ENCODE measurements at places on chromosomes 2 and 18.

- DNase-seq = no peak
Measured at GRCh38 chr18:35949090-35949489, 23.4 kb upstream of the RMP24 start.

DNA sequence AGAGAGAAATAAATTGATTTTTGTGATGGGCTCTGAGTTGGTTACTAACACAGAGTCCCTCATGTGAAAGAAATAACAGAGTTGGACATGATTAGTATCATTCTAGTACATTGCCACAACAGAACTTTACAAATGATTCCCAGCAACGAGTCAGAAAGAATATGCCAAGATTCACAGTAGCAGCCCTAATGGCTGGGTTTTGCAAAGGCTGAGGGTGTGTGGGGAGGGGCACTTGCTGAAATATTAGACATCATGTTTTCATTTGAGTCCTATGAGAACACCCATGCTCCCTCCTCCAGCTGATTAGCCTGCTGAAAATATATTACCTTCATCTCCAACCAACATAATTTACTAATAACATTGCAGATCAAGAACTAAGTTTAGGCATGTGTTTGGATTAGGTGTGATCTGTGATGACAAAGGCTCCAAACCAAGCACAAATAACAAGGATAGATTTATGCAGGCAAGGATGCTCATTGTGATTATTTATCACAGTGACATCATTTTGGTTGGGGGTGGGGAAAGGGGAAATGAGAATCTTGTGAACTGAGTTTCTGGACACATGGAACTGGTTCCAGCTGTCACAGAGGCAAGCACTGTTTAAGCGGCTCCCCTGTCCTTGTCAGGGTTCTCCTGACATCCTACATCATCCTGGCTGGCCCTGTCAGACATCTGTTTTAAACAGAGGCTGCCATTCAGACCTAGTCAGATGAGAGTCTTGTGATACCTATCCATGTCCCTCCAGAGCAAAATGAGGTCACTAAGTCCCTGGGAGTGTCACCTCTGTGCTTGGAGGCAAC lies 205.8 kb upstream of the NCKAP5 start:
- no peak for DNase-seq

DNA sequence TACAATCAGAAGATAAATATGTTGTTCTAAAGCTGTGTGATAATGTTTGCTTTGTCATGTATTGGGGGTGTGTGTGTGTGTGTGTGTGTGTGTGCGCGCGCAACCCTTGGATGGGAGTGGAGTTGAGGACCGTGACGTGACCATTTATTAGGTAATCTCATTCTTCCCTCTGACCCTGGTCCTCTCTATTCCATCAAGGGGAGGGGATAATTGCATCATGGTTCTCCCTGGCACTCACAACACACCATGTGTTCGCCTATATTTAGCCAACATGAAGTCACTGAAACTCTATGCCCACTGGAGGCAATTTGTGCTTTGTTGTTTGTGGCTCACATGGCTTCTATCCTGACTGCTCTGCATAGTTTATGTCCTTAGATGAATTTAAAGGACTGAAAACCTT lies 79.8 kb upstream of the LRPPRC start:
- DNase-seq = no peak

GRCh38 chr2:10327896-10328669 lies 25.4 kb downstream of the HPCAL1 start:
- peak; percentile 19 for DNase-seq

GRCh38 chr2:133952896-133953295 lies 301.0 kb upstream of the MGAT5 start:
- no peak for DNase-seq

DNA sequence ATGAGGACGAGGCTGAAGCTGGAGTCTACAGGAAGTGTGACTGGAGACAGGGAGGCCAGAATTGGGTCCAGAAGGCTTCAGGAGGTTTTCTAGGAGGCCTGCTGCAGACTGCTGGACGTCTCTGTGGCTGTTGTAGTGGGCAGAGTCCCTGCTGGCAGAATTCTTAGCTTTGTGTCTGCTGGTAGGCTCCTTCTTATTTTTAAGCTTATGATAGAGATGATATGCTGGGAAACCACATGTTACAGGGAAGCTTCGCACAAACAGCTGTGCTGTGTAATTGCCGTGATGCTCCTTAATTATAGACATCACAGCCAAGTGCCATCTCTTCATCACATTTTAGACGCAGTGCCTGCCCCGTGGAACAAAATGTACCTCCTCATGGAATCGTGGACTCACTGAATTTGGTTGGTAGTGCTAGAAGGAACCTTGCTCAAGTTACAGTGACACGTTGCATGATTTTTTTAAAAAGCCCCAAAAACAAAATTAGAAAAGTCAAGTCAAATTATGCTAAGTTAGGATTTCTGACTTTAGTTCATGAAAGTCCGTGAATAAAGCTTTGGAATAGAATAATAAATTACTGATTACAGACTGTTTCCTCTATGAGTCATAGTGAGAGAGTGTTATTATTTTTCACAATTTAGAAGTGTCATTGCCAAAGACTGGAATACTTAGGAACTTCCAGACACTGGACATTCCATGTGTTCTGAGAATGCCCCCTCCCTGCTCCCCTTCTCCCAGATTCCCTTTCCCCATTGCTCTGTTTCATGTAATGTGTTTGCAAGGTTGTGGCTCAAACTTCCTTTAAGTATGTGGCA lies 144.1 kb downstream of the FHOD3 start:
- no peak for DNase-seq

GRCh38 chr2:128640166-128640844 lies 321.6 kb upstream of the HS6ST1 start:
- DNase-seq = no peak

DNA sequence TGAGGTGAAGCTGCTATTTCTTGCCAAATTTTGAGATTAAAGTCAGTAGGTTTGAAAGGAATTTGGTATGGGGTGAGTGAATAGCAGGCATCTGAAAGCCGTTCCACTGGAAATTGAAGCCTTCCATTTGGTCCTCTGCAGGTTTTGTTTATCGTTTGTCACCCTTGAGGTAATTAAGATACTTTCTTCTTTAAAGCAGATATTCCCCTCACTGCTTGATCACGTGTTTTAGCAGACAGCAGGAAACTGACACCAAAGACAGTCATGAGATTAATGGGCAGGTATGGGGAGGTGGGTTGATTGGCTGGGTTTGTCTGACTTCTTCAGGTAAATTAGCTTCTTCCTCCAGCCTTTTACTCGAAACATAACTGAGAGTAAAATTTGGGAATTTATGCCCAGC lies 10.7 kb downstream of the LPIN1 start:
- DNase-seq = no peak
